ENCODE measurements at places on chromosomes 5 and 9. TPM values are rescaled to one million over a fixed set of nuclear protein-coding genes. Genes with fewer than 3 reads are reported as not detected.

Gene GOLPH3
- total RNA-seq, result 68.0 TPM

Gene CATSPER3
- total RNA-seq, result 0.46 TPM

Gene PCDHB3
- total RNA-seq, result not detected

Gene RNF183
- total RNA-seq, result not detected

All from activated naive CD8-positive, alpha-beta T cell treated with anti-CD3 and anti-CD28 coated beads for 36 hours (primary cell).